KBM-7 (cell line): ENCODE measurements at places on chromosomes 1 and 21.

DNA sequence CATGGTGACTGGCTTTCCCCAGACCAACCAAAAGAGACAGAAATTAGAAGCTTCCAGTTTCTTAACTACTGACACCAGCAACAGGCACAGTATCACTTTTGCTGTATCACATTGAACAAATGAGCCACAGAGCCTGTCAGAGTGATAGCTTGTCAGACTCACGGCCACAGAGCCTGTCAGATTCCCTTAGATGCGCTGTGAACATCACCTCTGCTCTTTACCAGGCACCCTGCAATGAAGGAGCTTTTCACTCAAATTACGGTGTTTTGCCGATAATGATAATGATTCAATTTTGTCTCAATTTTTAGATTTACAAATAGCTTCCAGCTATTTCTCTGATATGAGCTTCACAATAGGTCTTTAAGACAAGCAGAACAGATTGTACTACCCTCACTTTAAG lies 107.9 kb upstream of the GNG12 start:
- no peak for DNase-seq

- peak; percentile 99 for DNase-seq
Observed at GRCh38 chr1:45521413-45522323, at the start of gene PRDX1. Gene PRDX1 (minus strand): TSS chr1:45521884. CDS start chr1:45519043, 2,841 bp downstream.

DNA sequence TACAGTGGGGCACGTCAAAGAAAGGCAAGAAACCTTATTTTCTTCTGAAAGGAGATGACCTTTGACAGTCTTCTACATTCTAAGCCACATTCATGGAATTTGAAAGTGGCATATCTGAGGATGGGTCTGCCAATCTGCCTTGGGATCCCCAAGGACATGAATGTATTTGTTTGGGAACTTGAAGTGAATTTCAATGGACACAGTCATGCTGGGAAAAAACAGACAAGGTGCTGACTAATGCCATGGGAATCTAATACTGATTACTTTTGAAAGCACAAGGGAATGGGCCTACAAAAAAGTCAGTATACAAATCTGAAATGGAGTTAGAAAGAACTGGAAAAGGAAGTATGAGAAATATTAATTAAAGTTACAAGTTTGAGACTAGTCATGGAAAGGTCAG lies 128.8 kb downstream of the KCNJ6 start:
- no peak for DNase-seq

- no peak for DNase-seq
Observed at GRCh38 chr1:5373281-5373680, 618.9 kb downstream of the NPHP4 start.

GRCh38 chr1:111802110-111802509 lies 46.4 kb downstream of the DDX20 start:
- DNase-seq: no peak

- no peak for DNase-seq
Observed at GRCh38 chr1:229952670-229953520, 114.1 kb upstream of the GALNT2 start.

- no peak for DNase-seq
Observed at GRCh38 chr1:88802950-88803349, 88.4 kb downstream of the GTF2B start.

DNA sequence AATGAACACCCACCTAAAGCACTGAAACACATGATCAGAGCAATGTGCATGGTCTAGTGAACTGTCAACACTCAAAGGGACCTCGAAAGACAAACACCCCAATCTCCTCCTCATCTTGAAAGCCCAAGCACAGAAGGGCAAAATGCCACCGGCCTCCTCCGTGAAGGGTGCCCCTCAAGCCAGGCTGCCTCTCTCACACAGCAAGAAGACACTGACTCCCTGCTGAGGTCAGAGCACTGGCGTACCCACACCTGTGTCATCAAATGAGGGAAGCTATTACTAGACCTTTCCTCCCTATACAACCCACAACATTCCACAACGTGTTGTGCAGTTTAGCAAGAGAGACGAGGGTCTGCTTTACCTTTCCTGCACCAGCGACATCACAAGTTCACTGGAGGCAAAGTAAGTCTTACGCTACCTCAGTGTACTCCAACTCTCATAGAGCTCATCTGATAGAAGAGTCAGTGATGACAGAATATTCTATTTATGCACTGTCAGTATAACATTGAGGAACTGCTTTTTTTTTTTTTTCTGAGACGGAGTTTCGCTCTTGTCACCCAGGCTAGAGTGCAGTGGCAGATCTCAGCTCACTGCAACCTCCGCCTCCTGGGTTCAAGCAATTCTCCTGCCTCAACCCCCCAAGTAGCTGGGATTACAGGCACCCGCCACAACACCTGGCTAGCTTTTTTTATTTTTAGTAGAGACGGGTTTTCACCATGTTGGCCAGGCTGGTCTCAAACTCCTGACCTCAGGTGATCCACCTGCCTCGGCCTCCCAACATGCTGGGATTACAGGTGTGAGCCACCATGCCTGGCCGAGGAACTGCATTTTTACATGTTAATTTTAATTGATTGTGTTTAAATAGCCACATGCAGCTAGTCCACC lies 3.3 kb downstream of the SH3BP5L start:
- no peak for DNase-seq

DNA sequence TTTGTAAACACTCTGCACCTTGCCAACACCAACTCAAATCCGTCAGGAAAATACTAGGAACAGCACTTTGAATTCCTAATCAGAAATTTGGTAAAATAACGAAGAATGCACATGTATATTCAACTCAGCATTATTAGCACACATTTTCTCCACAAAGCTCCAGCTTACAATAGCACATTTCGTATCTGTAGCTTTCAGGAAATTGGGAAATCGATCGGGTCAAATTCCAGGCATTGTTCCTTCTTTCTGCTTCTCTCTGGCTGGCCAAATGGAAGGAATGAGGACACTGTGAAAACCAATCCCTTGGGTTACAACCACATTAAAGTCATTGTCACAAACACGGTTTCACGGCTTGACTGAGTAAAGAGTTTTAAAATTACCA lies 58.6 kb downstream of the NPHP4 start:
- DNase-seq: no peak

- no peak for DNase-seq
Observed at GRCh38 chr1:45971922-45972531, 160.4 kb downstream of the PIK3R3 start.

GRCh38 chr1:219088778-219089557 lies 84.7 kb upstream of the LYPLAL1 start:
- peak; percentile 86 for DNase-seq

DNA sequence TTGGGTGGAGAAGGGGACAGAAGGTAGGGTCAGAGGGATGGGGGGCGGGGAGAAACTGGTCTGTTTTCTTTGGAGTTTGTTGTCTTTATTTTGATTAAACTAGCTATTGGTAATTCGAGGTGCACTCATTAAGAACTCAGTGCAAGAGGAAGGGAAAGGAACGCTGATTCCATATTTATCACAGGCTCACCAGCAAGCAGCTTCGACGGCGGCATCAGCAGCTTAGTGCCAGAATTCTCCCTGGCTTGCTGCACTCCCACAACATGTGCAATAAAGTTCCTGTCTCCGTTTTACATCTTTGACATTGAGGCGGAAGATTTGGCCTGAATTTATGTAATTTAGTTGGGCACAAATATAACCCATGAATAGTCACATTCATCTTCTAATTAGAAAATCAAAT lies 57.6 kb downstream of the PEX14 start:
- no peak for DNase-seq

- DNase-seq: no peak
Observed at GRCh38 chr1:71650119-71650518, 569.3 kb upstream of the ZRANB2 start.

DNA sequence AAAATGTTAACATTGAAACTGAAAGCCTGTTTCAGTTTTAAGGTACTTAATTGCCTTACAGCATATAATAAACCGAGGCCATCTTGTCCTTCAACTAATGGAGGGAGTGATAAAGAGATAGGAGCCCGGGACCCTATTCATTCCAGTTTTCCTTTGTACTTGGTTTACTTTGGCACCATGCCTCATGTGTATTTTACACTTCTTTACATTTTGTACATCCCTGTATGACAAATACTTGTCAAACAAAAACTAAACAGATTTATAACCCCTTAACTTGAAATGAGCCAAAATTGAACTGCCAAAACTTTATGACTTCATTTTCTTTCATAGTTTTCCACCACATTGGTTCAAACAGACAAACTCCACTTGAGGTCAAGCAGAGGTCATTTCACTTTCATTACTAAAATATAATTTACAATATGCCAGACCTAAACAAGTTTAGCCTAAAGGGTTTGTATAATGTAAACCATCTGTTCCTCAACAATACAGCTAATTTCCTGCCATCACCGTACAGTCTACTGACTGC lies 30.9 kb upstream of the UBE2U start:
- DNase-seq: no peak

- no peak for DNase-seq
Observed at GRCh38 chr1:109980324-109981003, 4.1 kb upstream of the AHCYL1 start.

- no peak for DNase-seq
Observed at GRCh38 chr1:219350172-219350931, 176.7 kb downstream of the LYPLAL1 start.

GRCh38 chr1:240824238-240824637 lies 212.3 kb upstream of the GREM2 start:
- no peak for DNase-seq

DNA sequence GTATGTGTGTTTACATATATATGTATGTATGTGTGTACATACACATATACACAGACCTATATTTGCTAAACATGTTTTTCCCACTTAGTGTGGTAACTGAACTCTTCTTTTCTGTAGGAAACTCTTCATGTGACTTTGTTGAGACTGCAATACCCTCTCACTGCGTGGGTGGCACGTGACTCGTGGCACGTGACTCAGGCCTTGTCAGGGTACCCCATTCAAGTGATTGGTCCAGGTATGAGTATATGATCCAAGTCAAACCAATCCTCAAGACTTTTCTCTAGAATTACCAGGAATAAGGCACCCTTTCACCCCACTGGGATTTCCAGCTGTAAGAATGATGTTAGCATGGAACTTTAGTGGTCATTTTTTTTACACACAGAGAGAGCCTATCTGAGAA lies 149.2 kb upstream of the KCNK2 start:
- DNase-seq: no peak
